Activated CD8-positive, alpha-beta memory T cell treated with anti-CD3 and anti-CD28 coated beads, Interleukin-2, amount 10 ng/mL, durations not matched to agents 7 days and 5 days (primary cell): ENCODE measurements at places on chromosomes 2 and 18.

DNA sequence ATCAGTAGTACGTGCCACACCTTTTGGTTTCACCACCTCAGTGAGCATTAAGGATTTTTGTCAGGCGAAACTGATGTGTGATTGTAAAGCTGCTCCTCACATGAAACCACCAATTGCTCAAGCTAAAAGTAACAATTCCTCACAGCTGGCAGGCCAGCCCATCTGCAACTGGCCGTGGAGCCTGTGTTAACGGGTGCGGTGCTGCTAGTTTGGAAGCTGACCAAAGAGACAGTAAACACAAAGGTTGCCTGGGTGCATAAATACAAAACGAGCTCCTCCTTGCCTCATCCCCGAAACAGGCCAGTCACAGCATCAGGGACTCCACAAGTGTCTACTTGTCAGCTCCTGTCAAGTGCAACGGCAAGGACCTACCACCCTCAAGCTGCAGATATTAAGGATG is 32.0 kb downstream of the LGALSL start:
- DNase-seq = no peak
- no peak overlapping the region for H3K4me3 ChIP-seq
- H3K27ac ChIP-seq = no peak overlapping the region
- H3K4me1 ChIP-seq = peaks cover 21% of the 10 kb centered on the region
- H3K36me3 ChIP-seq = no peaks in the 10 kb centered on the region
- H3K27me3 ChIP-seq = peaks cover 16% of the 10 kb centered on the region

- no peak for DNase-seq
- H3K4me3 ChIP-seq = no peak overlapping the region
- no peaks in the 10 kb centered on the region for H3K36me3 ChIP-seq
- no peaks in the 10 kb centered on the region for H3K4me1 ChIP-seq
- no peaks in the 10 kb centered on the region for H3K27me3 ChIP-seq
These were observed 1802.2 kb upstream of the PIK3C3 start for GRCh38 chr18:40152859-40153258.

DNA sequence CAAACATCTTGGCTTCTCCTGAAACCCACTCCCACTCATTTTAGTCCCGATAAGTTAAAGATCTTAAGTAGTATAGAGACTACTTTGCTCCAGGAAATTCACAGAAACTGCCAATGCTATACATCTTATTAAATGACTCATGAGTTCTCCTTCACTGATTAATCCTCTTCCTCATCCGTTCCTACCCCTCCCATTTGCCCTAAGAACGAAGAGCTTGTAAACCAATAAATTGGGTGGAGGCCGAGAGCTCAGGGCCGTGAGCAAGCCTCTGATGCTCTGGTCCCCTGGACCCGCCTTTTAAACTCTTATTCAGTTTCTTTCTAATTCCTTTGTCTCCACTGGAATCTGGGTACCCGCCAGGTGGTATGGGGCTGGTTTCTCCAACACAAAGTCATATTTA is 68.6 kb downstream of the METTL8 start:
- peaks cover 7% of the 10 kb centered on the region for H3K4me1 ChIP-seq
- DNase-seq = no peak
- no peak overlapping the region for H3K27ac ChIP-seq
- H3K27me3 ChIP-seq = no peaks in the 10 kb centered on the region
- peaks cover 27% of the 10 kb centered on the region for H3K36me3 ChIP-seq
- H3K4me3 ChIP-seq = no peak overlapping the region

DNA sequence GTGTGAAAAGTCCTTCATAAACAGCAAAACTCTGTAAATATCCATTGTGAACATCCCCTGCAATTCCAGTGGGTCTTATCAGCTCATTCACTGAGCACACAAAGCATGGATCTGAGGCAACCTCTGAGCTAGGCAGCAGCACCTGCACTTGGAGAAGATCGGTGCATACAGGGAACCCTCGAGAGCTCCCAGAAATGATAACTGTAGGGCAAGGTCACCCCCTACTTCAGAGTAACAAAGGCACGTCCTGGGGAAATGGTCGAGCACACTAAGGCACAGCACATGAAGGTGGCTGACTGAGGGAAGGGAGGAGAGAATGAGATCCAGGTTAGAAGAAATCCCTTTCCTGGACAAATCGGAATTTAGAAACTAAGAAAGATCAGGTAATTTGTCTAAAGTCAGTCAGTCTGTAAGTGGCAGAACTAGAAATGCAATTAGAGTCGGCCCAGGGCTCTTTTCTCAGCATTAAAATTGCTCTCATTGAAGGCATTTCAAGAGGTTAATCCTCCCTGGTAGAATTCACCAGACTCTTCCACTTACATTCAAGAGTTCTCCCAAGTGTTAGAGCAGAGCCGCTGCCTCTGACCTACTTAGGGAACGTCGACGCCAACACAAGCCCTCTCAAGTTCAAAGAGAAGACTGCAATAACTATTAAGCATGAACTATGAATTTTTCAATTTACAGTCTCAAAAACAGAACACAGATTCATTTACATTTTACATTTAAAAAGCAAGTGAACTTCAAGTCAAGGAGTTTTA is 45.9 kb downstream of the PXDN start:
- H3K4me1 ChIP-seq = no peaks in the 10 kb centered on the region
- no peak overlapping the region for H3K27ac ChIP-seq
- no peak for DNase-seq
- no peak overlapping the region for H3K4me3 ChIP-seq
- no peaks in the 10 kb centered on the region for H3K36me3 ChIP-seq

DNA sequence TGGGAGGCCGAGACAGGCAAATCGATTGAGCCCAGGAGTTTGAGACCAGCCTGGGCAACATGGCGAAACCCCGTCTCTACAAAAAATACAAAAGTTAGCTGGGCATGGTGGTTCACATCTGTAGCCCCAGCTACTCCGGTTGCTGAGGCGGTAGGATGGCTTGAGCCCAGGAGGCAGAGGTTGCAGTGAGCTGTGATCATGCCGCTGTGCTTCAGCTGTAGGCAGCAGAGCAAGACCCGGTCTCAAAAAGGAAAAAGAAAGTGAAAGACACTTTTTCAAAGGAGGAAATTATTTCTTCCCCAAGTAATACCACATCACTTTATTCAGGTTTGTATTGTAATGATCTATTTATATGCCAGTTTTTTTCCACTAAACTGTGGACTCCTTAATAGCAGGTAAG is 35.7 kb upstream of the TAF4B start:
- H3K4me1 ChIP-seq = peaks cover 15% of the 10 kb centered on the region
- peaks cover 4% of the 10 kb centered on the region for H3K36me3 ChIP-seq
- peak overlapping the region; percentile 80 for H3K4me3 ChIP-seq
- H3K27ac ChIP-seq = peak overlapping the region; percentile 94
- peak; percentile 61 for DNase-seq

DNA sequence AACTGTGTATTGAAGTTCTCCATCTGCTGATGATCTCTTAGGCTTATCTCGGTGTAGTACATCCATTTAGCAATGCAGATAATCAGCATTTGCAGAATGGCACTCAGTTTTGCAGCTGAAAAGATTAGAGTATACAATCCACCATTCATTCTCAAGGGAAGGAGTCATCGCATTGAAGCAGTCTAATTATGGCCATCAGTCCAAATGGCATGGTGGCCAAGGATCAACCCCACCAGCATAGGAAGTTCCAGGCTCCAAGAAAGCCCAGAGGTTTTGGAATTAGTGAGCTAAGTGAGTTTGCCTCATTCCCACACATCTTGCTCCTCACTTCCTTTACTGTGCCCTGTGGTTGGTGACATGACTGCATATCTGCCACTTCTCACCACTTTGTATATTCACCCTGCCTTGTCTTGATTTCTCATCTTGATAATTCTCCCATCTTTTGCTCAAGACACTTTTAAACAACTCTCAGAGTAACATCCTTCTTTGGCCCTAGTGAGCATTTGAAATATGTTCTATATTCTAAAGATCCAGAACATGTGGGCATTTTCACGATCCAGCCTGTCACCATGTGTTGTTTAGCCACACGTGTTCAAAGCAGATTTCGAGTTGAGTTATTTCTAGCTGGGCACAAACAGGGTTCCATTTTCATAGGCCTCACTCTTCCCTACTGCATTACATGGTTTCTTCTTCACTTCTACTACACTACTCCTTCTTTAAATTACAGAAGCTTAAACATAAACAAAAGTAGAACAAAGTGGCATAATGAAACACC is 1119.8 kb downstream of the TSN start:
- H3K4me3 ChIP-seq = no peak overlapping the region
- H3K27me3 ChIP-seq = no peaks in the 10 kb centered on the region
- no peak for DNase-seq
- no peaks in the 10 kb centered on the region for H3K4me1 ChIP-seq

DNA sequence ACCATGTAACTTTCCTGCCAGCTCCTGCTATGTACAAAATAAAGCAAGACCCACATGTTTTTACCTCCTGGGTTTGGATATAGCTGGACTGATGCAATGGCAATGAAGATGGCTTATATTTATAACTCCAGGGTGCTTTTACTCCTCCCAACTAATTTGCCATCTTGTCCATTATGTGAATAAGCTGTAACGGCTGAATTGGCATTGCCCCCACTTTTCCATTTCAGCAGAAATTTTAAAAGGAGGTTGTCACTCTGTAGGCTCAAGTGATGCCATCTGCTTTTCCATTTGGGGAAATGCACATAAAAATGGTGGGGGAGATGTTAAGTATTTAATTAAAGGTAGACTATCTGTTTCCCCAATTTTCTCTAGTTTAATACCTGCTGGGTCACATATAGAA is 345.5 kb downstream of the ERBB4 start:
- no peaks in the 10 kb centered on the region for H3K36me3 ChIP-seq
- no peaks in the 10 kb centered on the region for H3K27me3 ChIP-seq
- DNase-seq = no peak
- H3K4me1 ChIP-seq = no peaks in the 10 kb centered on the region
- no peak overlapping the region for H3K4me3 ChIP-seq

- H3K4me3 ChIP-seq = no peak overlapping the region
- H3K27ac ChIP-seq = no peak overlapping the region
- no peak for DNase-seq
- H3K36me3 ChIP-seq = no peaks in the 10 kb centered on the region
These were observed 86.2 kb downstream of the COPS8 start for GRCh38 chr2:237171881-237172280.

DNA sequence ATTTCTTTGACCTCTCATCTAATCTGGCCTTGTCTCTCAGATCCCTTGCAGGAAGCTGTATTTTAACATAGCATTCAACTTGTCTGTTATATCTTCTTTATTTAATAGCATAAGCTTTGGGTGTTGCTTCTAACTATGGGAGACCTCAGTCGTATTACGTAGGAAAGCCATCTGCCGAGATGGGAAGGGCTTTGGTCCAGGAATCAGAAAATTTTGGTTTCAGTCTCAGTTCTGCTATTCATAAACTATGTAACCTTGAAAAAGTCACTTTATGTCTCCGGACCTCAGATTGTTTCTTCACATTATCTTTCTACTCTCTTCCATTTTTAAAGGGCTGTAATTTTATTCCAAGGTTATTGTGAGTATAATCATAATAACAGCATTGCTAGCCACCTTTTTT is 297.7 kb downstream of the SATB2 start:
- no peaks in the 10 kb centered on the region for H3K4me1 ChIP-seq
- no peak overlapping the region for H3K27ac ChIP-seq
- no peak for DNase-seq
- H3K27me3 ChIP-seq = no peaks in the 10 kb centered on the region
- no peak overlapping the region for H3K4me3 ChIP-seq

- peaks cover 6% of the 10 kb centered on the region for H3K36me3 ChIP-seq
- H3K27me3 ChIP-seq = peaks cover 64% of the 10 kb centered on the region
- H3K4me3 ChIP-seq = no peak overlapping the region
- DNase-seq = no peak
These were observed 59.5 kb upstream of the BCL2L11 start for GRCh38 chr2:111061191-111061590.

GRCh38 chr2:166593403-166593802 is 99.4 kb upstream of the SCN7A start:
- H3K27me3 ChIP-seq = no peaks in the 10 kb centered on the region
- H3K27ac ChIP-seq = no peak overlapping the region
- no peak overlapping the region for H3K4me3 ChIP-seq
- no peaks in the 10 kb centered on the region for H3K4me1 ChIP-seq

GRCh38 chr2:233952335-233952734 is 35.2 kb downstream of the TRPM8 start:
- no peaks in the 10 kb centered on the region for H3K36me3 ChIP-seq
- no peak for DNase-seq
- peaks cover 44% of the 10 kb centered on the region for H3K27me3 ChIP-seq
- no peak overlapping the region for H3K4me3 ChIP-seq
- H3K4me1 ChIP-seq = no peaks in the 10 kb centered on the region

- no peaks in the 10 kb centered on the region for H3K27me3 ChIP-seq
- H3K36me3 ChIP-seq = no peaks in the 10 kb centered on the region
- H3K4me1 ChIP-seq = peaks cover 47% of the 10 kb centered on the region
- H3K27ac ChIP-seq = peak overlapping the region; percentile 89
These were observed 1.5 kb upstream of the TRABD2A start for GRCh38 chr2:84882414-84882738.

DNA sequence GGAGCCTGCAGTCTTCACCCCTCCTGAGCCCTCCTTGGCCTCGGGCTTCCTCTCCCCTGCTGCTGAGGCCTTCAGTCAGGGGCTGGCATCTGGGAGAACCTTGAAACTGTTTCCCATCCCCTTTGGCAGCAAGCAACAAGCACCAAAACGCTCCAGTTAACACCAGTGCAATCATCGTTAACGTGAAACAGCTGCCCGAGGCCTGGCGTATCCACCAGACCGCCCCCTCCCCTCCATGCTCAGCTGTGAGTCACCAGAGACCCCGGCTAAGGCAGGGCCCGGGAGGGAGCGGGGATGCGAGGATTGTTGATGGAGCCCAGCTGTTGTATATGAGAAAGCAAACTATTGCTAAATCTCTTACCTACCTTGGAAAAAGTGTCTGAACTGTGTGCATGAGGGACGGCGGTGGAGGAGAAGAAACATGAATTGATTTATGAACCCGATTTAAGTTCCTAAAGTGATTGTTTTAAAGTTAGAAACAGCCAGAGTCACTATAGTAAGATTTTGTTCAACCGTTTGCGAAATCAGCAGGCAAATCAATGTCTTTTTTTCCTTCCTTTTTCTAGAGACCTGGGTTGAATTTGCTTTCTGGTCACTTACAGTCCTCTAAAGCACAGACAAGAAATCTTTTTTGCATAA is 5.2 kb downstream of the ZFP36L2 start:
- peaks cover 46% of the 10 kb centered on the region for H3K4me1 ChIP-seq
- H3K27me3 ChIP-seq = no peaks in the 10 kb centered on the region
- peak overlapping the region; percentile 93 for H3K27ac ChIP-seq
- H3K36me3 ChIP-seq = peaks cover 44% of the 10 kb centered on the region
- H3K4me3 ChIP-seq = peak overlapping the region; percentile 77

- no peaks in the 10 kb centered on the region for H3K36me3 ChIP-seq
- no peak for DNase-seq
- no peak overlapping the region for H3K27ac ChIP-seq
- no peak overlapping the region for H3K4me3 ChIP-seq
These were observed 160.8 kb downstream of the PMAIP1 start for GRCh38 chr18:60060578-60060977.

GRCh38 chr2:57554348-57554747 is 492.3 kb upstream of the VRK2 start:
- H3K36me3 ChIP-seq = no peaks in the 10 kb centered on the region

- H3K36me3 ChIP-seq = no peaks in the 10 kb centered on the region
- DNase-seq = no peak
- no peak overlapping the region for H3K27ac ChIP-seq
- H3K27me3 ChIP-seq = peaks cover 8% of the 10 kb centered on the region
- H3K4me3 ChIP-seq = no peak overlapping the region
These were observed 136.5 kb upstream of the SERPINE2 start for GRCh38 chr2:224175538-224175937.

GRCh38 chr2:30871980-30872789 is 64.9 kb upstream of the CAPN13 start:
- no peak overlapping the region for H3K4me3 ChIP-seq
- no peak overlapping the region for H3K27ac ChIP-seq
- peaks cover 28% of the 10 kb centered on the region for H3K27me3 ChIP-seq
- no peak for DNase-seq
- H3K36me3 ChIP-seq = no peaks in the 10 kb centered on the region
